Activated CD4-positive, alpha-beta T cell treated with anti-CD3 and anti-CD28 coated beads, Interleukin-2, amount 50 U/mL, for 48 hours (primary cell): ENCODE measurements at places on chromosomes 12 and 14.

DNA sequence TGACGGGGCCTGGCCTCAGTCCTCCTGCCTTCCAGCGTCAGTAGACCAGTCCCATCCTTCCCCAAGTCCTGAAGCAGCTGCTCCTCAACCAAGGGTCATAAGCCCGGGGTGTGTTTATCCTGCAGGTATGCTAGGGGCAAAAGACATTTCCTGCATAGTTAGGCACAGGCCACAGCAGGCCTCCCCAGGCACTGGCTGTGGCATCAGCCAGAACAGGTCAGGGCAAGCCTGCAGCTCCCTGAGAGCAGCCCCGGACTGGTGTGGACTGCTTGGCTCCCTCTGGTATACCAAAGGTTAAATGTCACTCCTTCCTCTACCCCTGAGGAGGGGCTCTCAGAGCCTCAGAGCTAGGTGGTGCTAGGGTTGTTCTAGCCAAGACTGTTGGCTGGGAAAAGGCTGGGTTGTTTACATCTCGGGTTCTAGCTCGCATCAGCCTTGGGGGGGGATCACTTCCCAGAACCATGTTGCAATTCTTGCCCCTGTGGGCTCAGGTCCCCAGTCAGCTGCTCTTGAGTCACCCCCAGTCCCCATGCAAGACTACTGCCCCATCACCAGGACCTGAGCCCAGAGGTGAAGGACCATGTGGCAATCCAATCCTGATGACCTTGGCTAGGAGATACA is 2.9 kb downstream of the MMP14 start:
- no peak for DNase-seq

GRCh38 chr14:89813617-89814031 is 140.9 kb downstream of the EFCAB11 start:
- no peak for DNase-seq

DNA sequence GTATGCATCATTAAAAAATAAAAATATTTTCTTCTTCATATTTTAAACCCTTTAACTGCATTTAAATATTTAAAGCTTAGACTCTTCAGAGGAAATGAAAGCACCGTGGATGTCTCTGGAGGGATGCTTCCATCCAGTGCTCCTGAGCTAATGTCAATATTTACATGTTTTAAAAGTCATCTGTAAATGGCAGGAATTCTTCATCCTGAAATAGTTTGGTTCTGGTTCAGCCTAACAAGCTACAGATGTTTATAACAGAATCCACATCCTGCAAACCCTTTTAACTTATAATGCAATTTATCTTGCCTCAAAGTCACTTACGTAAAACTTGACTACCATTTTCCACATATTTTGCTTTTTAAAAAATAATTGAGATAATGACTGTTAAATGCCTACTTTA is 1207.3 kb downstream of the SLC16A7 start:
- DNase-seq: no peak

DNA sequence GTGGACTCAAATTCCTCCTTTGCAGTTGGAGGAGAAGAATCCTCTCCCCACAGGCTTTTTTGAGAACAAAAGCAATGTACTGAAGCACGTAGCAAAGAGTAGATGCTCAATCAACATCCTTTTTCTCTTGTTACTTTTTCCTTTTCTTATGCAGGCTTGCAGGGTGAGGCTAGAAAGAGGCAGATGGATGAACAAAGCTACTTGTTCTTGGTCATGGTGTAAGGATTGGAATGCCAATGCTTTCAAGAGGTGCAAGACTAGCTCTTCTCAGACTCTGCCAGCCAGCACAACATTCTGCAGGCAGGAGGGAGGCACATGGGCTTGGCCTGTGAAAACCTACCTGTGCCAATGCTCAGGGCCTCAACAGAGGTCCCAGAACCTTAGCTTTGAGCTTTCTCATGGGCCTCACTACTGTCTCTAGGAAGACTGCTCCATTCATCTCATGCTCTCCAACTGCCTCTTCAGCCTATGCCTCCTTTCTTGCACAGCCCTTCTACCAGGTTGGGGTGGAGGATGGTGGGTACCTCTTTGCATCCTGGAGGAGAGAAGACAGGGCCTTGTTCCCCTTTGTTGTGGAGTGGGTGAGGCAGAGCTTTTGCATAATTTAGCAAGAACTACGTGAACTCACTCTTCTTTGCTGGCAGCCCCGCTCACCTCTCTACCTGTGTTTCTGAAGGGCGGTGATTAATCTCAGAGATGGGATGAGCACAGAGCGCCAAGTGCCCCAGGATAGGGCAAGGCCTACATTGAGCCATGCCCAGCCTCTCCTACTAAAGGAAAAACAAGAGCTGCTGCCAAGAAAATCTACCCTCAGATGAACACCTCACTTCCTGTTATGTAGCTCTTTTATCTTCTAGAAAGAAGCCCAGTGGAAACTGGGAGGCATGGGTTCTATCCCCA is 1119.7 kb downstream of the VRK1 start:
- DNase-seq: peak; percentile 4

DNA sequence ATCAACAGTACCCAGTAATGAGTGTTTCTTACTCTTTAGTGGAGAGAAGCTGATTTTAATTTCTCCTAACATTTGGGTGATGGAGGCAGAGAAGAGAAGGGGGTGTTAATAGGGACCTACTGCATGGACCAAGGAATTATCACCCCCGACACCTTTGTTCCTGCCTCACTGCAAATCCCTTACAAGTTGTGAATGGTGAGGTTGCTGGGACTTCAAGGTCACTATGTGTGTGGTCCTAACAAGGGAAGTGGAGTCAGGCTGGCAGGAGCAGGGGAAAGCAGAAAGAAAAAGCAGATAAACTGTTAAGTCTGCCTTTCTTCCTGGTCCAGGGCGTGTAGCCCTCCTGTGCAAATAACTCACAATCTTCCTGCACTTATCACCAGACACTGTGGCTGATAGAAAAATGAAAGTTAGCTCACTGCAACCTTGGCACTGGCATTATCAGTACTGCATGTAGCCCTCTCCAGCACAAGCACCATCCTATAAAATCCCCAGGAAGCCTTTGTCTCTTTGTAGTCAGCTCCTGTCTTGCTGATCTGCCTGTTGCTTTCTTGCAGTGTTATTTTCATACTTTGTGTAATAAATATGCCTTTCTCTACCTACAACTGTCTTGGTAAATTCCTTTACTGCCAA is 112.3 kb upstream of the DNM1L start:
- DNase-seq: no peak

- no peak for DNase-seq
Observed at GRCh38 chr12:27841392-27841882, 61.4 kb upstream of the MANSC4 start.

DNA sequence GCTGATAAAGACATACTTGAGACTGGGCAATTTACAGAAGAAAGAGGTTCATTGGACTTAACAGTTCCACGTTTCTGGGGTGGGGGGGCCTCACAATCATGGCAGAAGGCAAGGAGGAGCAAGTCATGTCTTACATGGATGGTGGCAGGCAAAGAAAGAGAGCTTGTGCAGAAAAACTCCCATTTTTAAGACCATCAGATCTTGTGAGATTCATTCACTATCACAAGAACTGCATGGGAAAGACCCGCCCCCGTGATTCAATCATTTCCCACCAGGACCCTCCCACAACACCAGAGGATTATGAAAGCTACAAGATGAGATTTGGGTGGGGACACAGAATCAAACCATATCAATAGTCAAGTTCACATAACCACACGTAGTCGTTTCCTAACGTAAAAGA is 85.5 kb downstream of the USP15 start:
- no peak for DNase-seq

- DNase-seq: no peak
Observed at GRCh38 chr12:120060196-120060595, 56.4 kb downstream of the RAB35 start.

DNA sequence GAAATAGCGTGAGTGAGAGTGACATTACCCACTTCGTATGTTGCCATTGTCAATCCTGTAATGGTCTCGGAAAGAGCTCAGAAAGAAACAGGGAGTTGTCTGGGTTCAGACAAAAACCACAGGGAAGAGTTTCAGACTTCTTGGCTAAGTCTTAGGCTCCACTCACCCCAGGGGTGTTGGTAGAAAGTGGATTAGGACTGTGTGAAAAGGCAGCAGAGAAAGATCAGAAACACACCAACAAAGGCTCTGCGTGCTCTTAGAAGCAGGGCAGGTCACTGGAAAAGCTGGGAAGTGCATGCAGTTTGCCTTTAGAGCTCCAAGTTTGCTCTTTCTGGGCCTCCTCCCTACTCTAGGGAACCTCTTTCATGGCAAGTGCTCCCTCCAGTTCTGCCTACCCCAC is 106.1 kb upstream of the PLXNC1 start:
- no peak for DNase-seq
